ENCODE measurements at places on chromosomes 16 and 17.

- no peak for DNase-seq
These were observed 22.2 kb upstream of the C17orf113 start for GRCh38 chr17:42072323-42073187.

DNA sequence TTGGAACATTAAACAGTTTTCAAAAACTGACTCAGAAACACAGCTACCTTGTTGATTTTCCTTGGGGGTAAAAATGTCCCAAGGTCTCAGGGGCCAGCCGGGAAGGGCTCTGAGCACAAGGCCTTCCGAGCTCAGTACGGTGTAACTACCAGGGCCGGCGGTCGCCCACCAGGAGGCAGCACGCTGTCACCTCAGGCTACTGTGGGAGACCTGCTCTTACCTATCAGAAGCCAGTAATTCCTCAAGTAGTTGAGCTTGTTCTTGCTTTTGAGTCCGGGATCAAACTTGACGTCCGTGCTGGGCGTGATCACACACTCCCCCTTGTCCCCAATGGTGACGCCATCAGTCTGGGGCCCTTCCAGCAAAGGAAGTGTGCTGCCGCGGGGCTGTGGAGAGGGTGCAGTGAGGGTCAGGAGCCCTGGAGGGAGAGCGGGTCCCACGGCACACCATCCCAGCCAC, 43.4 kb upstream of the ICAM2 start:
- DNase-seq = peak; percentile 70

- DNase-seq = no peak
These were observed 366.4 kb upstream of the DYNLRB2 start for GRCh38 chr16:80174416-80174815.

DNA sequence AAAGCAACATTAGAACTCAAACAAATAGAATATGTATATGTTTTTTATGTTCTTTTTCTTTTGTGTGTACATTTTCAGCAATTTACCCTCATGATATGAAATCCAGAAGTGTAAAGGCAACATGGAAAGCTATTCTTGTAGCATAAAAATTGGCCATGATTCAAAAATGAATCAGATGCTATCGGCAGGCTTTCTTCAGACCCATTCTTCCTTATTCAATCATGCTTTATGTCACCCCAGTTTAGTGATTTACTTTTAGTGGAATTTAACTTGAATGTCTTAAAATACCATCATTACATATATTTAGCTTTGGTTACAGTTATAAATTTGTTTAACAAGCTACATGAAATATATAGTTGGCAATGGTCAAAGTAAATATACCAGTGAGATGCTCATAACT, 21.4 kb upstream of the SMIM36 start:
- no peak for DNase-seq

DNA sequence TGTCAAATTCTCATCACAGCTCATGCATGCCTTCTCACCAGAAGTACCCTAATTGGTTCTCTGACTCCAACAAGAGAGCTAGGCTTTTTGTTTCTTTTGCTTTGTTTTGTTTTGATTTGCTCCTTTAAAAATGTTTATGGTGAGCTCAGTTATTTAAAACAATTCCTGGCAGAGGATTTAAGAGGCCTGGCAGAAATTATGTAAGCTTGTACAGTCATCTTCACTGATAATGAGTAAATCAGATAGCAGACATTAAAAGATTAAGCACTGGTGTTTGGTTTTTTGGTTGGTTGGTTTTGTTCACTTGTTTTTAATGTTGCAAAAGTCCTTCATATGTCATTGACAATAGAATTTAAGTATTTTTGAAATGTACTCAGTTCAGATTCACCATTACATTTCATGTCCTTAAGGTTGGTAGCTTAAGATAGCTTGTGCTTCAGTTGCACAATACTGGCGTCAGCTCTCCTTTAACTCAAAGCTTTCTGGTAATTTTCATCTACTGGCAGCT, 378.9 kb downstream of the CDH13 start:
- no peak for DNase-seq

DNA sequence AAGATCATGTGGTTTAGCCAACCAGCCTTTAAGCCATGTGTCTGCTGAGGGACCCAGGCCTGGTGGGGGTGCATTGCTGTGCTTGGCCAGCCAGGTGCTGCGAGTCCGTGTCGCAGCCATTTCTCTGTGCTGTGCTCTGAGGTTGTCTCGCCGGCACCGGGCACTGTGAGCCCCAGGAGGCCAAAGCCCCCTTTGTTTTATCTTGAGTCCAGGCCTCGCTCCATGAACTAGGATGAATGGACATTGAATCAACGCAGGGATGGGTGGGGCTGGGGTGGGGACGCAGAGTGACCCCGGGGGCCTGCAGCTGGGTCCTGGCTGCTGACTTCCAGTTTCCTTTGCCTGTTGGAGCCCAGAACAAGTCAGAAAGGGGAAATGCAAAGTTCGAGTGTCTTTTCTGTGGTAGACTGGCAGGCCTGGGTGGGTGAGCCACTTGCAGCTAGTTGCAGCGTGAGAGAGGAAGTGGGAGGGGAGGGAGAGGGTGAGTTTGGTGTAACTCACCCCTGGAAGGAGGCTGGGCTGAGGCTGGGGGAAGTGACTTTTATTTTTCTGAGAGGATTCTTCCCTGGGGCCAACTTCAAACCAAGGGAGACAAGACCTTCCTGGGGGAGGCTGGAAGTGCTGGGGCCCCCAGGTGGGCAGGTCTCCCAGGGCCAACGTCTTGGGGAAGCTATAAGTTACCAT, 324.7 kb downstream of the SEC14L1 start:
- DNase-seq = peak; percentile 88

DNA sequence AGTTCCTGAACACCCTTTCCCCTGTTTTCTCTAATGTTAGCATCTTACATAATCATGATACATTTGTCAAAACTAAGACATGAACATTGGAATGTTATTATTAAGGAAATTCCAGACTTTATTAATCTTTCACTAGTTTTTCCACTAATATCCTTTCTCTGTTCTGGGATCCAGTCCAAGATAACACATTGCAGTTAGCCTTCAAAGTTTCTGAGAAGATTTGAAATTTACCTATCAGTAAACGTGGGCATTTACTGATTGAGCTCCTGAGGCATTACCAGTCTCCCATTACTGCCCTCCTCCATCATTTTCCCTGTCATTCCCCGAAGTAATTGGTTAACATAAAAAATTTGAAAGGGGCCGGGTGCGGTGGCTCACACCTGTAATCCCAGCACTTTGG, 5.7 kb upstream of the CD300LG start:
- no peak for DNase-seq

- no peak for DNase-seq
These were observed 20.1 kb downstream of the SNX29 start for GRCh38 chr16:11996433-11997330.

GRCh38 chr16:19162085-19162484, 6.0 kb upstream of the SYT17 start:
- DNase-seq = no peak

DNA sequence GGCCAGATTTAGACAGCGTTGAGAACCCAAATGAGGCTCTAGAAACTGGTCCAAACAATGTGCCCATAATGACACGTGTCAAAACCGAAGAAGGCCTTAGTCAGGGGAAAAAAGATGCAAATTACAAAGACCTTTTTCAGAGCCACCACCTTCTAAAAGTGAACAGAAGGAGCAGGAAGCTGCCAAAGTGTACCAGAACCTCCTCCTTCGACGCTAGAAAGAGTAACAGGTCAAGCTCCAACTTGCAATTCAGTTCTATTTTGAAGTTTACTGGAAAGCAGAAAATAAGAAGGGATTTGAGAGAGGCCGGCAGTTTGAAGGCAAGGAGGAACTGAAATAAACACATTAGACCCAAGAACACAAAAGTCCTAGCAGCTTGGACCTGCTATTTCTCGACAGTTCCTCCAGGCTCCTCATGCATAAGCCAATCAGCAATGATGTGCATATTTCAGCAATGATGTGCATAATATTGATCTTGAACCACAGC, 61.8 kb downstream of the XYLT1 start:
- no peak for DNase-seq

DNA sequence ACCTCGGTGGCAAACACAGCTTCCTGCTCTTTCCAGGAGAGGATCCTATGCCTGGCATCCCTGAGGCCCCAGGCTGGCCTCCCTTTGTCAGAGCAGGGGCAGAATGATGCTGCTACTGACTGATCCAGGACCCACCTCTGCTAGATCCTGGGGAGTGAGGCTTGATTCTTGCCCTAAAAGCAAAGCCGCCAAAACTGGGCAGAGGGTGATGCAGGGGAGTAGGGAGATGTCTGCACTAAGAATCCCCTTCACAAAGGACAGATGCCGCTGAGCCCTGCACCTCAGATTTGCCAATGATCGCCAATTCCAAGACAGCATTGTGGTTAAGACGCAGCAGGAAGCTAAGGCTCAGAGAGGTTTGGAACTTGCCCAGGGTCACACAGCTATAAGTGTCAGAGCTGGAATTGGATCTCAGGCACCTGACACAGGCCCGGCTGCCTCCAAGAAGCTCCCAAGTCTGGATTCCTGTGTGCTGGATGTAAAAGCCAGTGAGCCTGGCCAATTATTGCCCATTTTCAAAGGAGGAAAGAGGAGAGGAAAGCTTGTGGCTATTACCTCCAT, 60.7 kb upstream of the TNRC6C start:
- no peak for DNase-seq

GRCh38 chr17:59616253-59616920, 3.3 kb upstream of the CLTC start:
- no peak for DNase-seq

GRCh38 chr17:45433159-45433535, 477 bp upstream of the ARHGAP27 start:
- DNase-seq = no peak

DNA sequence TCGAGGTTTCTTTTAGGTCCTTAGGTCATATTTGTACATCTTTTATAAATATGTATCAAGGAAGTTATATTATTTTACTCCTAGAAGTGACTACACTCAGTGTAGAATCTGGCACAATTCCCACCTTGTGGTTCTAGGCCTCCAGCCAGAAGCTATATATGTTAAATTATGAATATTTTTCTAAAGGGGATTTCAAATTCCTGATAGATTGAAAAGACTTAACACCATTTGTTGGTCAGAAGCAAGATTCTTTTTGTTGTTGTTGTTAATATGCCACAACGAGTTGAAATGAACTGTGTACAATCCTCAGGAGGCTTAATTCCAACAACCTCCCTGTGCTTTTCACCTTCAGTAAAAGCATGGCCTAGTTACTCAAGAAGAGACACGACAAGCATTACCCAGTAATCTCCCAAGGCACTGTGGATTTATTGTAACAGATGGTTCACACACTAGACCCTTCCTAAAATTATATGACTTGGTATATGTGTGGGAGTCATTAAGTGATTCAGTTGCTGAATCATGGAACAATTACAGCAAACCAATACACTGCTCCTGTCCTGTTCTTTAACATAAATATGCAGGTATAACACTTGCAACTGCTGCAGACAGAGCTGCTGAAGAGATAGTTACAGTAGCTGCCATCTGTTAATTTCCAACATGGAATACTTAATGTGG, 964.4 kb upstream of the GOT2 start:
- no peak for DNase-seq

DNA sequence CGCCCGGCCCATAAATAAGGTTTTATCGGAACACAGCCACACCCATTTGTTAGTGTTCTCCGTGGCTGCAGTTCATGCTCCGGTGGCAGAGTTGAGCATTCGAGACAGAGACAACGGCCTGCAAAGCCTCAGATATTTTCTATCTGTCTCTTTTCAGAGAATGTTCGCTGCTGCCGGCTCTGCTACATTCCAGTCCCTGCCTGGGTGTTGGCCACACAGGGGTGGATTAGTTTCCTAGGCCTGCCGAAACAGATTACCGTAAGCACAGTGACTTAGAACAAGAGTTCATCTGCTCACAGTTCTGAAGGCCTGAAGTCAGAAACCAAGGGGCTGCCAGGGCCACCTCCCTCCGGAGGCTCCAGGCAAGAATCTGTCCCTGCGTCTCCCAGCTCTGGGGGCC, 19.1 kb upstream of the GSG1L start:
- DNase-seq = no peak

DNA sequence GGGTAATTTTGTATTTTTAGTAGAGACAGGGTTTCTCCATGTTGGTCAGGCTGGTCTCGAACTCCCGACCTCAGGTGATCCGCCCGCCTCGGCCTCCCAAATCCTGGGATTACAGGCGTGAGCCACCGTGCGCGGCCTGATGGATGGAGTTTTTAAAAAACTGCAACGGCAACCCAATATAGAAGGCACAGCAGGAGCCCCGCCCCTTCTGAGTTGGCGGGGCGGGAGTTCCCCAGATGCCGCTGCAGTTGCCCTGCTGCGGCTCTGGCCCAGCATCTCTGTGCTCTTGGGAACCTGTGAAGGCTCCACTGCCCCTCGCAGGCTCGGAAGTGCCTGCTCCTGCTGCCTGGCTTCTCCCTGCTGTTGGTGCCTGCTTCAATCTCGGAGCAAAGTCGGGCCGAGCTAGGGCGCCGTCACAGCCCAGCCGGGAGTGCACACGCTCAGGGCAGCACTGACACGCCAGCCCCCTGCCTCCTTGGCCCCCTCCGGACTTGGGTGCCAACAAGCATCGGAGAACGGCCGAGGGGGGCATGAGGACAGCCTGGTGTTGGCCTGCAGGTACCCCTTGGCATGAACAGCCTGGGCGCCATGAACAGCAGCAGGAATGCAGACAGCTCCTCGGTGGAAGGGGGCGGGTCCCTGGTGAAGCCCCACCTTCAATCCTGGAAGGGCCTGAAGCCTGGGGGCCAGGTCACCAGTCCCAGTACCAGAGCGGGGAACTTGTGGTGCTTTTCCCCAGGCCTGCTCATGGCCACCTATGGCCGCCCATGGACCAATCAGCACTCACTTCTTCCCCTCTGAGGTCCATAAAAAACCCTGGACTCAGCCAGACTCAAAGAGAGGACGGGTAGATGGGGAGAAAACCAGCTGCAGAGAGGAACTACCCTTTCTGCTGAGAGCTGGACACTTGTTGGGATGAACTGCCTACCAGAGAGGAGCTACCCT, 2.3 kb upstream of the NT5M start:
- peak; percentile 67 for DNase-seq

- no peak for DNase-seq
These were observed 27.3 kb downstream of the GAS7 start for GRCh38 chr17:10171122-10171571.

GRCh38 chr16:89334461-89334860, 117.0 kb downstream of the ZNF778 start:
- DNase-seq = no peak
